ENCODE measurements at places on chromosomes 12 and 14.

- no peak for DNase-seq
These were observed 15.8 kb upstream of the STAB2 start for GRCh38 chr12:103571286-103571685.

DNA sequence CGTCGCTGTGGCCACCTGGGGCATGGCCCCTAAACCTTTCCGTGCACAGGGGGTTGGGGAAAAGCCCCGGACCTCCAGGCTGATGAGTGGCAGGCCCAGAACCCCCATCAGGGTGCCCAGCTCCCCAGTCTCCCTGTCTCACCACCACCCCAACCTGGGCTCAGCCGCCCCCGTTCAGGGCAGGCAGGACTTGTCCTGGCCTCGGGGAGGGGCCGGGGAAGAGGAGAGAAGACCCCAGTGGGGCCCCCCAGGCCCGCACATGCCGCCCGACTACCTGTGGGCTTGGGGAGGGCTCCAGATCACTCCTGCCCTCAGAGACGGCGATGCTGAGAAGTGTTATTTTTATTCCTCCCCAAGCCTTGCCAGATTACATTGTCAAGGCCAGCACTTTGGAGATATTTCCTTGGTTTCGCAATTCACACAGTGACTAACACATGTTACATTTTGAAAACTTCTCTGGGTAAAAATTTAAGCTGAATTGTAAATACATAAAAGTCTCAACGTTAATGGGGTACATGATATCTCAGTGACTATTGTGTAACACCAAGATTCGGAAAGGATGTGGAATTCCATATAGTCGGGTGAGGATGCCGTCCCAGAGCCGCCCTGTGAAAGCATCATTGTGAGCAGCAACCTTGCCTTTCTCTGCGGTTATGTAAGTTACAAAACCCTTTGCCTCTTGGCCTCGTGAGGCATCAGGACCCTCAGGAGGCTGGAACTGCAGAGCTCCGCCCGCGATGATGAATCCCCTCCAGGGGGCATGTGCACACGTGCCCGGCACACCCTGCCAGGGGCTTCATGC, 85.6 kb upstream of the DIO3 start:
- no peak for DNase-seq

DNA sequence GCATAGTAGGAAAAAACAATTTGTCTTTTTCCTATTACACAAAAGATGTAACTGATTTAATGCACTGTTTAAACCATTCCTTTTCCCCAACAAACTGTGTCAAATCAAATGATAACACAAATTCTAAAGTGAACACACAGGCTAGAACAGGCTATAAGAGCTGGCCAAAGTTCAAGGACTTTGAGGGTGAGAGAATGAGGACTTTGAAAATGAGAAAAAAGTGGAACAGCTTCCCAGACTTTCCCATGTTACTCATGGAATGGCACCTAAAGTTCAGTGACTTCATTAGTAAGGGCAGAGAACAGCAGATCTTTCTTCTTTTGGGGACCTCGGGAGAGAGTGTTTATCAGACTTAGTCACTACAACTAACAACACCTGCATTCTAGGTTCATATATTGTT, 22.6 kb downstream of the TMEM253 start:
- DNase-seq, result no peak

GRCh38 chr14:85958069-85958468, 428.1 kb downstream of the FLRT2 start:
- no peak for DNase-seq

GRCh38 chr12:118330421-118331018, 42.2 kb downstream of the TAOK3 start:
- no peak for DNase-seq

DNA sequence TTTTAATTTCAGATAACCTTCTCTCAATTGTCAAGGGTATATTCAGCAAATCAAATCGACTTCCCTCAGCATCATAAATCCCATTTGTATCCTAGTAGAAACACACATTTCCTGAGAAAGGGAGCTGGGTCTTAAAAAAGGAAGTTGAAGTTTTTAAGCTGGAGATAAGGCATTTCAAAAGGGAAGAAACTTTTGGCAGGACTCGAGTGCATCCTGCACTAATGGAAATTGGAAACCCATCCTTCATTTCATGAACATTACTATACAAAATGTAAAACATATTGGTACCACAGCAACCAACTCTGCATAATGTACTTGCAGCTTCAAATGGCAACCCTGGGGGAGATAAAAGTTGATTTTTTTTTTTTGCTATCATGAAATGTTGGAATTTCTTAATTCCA, 23.7 kb upstream of the TMCC3 start:
- DNase-seq, result no peak

- no peak for DNase-seq
These were observed 225.0 kb downstream of the GXYLT1 start for GRCh38 chr12:41919526-41920261.

DNA sequence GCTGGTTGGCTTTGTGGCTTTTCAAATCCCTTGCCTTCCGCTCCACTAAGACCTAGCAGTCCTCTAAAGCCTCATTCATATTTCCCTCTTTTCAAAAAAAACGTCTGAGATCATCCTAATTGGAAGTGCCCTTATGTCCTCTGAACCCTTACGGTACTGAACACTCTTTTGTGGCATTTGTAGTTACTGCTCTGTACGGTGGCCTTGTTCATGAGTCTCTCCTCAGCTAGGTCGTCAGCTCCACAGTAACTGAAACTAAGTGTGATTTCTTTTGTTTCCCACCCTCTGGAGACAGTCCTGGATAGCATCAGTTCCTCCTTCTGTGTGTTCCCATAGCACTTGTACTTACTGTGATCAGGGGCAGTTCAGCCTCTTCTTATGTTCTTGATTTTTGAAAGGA, 49.7 kb downstream of the DAAM1 start:
- no peak for DNase-seq

- DNase-seq, result no peak
These were observed 143.4 kb upstream of the NAV3 start for GRCh38 chr12:77687321-77687720.

DNA sequence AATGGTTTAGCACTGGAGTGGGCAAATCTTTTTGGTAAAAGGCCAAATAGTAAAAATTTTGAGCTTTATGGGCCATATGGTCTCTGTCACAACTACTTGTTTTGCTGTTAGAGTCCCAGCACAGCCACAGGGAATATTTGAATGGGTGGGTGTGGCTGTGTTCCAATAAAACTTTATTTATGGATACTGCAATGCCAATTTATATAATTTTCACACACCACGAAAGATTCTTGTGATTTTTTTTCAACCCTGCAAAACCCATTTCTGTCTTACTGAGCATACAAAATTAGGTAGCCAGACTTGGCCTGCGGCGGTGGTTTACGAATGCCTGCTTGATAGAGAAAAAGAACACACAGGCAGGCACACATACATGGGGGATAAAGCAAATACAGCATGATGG, 28.3 kb downstream of the TMEM120B start:
- DNase-seq, result no peak

DNA sequence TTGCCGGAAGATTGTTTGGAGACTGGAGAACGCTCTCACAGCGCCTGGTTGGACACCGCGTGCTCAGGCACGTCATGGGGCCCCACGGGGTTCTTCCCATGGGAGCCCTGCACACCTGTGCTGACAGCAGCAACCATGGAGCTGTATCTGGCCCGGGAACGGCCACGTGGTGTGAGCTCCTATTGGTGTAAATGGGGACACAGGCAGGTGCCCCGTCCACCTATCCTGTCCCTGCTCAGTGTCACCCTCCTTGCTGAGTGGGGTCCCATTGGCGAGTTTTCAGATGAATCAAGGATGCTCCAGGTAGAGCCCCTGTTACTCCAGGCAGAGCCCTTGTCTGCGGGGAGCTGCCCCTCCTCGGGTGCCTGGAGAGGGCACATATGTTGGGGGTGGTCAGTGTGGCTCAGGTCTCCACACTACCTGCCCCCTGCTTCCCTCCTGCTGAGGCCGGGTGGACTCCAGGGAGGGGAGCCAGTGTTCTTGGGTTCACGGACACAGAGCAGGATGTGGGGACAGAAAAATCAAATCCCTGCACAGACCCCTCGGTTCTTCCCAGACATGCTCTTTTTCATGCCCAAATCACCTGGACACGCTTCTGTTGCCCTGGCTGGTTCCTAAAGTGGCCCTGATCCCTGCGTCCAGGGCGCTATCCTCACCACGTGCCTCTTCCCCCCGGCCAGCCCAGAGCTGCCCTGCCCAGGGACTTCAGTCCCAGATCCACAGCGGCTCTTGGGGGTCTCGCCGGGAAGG, 250.1 kb downstream of the ADGRD1 start:
- no peak for DNase-seq

Data from anterior cingulate cortex (tissue), 58 donors.